ENCODE measurements at places on chromosomes 6 and 20.

DNA sequence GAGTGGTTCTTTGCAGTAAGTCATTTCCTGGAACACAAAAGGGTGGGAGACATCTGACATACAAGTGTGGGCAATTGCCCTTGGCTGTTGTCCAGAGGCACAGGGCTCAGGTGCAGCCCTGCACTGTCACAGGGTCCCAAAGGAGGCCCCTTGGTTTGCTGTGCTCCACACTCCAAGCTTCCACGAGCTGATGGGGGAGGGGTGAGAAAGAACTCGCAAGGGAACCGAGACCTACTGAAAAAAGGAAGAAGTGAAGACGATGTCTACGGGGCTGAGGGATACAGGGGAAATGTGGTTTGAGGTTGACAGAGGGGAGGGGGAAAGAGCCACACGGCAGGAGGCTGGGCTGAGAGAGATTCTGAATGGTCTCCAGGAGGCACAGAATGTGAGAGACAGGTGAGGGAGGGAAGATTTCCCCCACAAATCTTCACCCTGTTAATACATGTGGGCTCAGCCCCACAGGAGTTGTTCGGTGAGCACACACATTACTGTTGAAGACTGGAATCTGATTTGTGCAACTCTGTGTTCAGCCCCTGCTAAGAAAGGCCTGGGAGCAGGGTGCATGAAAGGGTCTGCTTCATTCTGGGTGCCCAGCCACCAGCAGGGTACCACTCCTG, 123.4 kb downstream of the LY86 start:
- no peak for DNase-seq

GRCh38 chr6:157307661-157308060, 15.7 kb downstream of the TMEM242 start:
- DNase-seq = no peak

- DNase-seq = no peak
These were observed 28.4 kb downstream of the SYNDIG1 start for GRCh38 chr20:24497851-24498250.

GRCh38 chr6:335572-335971, 43.3 kb downstream of the DUSP22 start:
- no peak for DNase-seq
